T-helper 22 cell (primary cell): ENCODE measurements at places on chromosomes 3 and 15.

DNA sequence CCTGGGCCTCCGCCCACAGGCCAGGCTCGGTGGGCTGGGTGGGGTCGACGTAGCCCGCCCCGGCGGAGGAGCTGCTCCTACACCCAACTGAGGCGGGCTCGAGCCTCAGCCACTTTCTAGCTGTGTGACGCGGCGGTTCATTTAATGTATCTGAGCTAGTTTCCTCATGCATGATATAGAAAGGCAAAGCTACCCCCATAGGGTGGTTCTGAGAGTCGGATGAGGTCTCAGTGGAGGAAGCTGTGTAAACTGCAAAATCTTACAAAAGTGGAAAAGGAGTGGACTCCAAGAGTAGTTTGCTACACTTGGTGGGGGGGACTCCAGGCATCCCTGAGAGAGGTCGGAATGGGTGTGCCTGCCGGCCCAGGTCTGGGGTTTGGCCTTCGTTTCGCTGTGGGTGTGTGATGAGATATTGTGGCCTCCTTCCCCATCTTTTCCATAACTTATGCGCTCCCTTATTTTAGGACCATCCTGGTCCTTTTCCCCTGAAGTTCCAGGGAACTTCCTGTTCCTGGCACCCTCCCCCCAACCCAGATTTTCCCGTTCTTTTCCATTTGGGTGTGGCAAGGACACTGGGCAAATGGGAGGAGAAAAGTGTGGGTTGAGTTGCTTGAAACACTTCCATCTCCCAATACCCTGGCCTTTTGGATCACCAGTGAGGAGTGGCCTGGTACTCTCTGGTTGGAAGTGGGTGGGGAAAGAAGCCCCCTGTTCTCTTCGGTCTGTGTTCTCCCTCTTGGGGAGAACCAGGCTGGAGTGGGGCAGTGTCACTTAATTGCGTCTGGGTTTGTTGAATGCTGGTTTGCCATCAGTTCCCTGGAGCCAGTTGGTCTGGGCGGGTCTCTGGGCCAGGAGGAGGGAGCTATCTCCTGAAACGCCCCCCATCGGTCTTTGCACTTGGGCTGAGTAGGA is 1.1 kb downstream of the PDIA5 start:
- no peak for DNase-seq

- no peak for DNase-seq
Measured at GRCh38 chr3:195698325-195698646, 22.5 kb upstream of the MUC20 start.

GRCh38 chr3:18752273-18752934 is 327.3 kb upstream of the SATB1 start:
- no peak for DNase-seq

- no peak for DNase-seq
Measured at GRCh38 chr3:179189759-179190158, 41.6 kb downstream of the PIK3CA start.

DNA sequence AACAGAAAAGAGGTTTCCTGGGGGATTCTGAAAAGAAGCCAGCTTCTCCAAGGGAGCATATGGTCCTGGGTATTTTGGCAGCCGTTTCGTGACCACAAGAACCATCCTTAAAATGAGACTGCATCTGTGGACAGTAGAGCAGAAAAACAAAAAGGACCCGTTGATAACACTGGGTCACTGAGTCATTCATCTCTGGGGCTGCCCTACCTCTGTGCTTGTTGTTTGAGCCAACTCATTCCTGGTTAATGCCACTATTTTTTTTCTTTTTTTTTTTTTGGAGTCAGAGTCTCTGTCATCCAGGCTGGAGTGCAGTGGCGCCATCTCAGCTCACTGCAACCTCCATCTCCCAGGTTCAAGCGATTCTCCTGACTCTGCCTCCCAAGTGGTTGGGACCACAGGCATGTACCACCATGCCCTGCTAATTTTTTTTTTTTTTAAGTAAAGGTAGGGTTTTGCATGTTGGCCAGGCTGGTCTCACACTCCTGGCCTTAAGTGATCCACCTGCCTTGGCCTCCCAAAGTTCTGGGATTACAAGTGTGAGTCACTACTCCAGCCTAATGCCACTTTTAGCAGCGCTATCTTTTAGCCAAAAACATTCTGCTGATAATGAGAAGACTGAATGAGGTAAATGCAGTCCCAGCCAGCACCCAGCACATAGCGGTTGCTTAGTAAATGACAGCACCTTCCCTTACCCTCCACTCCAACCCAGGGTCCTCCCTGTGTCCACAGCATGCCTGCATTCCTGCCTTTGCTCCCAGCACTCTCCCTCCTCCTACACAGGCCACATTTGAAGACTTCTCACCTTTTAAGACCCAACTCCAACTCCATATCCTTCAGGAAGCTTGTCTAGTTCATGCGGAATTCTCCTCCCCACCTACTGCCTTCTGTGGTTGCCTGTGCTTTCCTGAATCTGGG is 9.1 kb upstream of the ISL2 start:
- no peak for DNase-seq

DNA sequence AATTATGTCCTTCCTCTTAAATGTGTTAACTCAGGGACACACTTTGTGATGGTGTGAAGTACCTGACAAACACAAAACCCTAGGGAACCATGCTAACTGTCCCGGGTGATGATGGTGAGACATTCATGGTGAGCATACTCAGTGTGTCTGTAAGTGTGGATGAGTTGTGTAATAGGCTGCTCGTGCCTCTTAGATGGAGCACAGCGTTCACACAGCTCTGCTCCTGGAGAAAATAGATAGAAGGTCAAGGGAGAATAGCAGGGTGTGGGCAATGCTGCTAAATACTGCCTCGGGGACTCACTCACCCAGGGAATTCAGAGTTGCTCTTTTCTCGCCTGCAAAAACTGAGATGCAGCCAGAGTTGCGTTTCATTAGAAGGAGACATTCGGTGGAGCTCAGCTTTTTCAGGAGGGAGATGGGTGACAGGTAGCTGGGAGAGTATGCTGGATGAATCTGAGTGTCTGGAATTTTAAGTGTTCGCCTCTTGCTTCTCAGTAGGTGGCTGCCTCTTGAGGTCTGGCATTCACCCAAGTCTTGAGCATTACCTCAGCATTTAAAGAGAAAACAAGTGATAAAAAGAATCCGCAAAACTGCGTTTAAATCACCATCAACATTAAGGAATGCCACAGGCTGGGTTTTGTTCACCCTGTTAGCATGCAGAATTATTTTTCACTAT is 813.2 kb downstream of the AGBL1 start:
- no peak for DNase-seq

GRCh38 chr15:46304321-46304720 is 669.5 kb downstream of the SQOR start:
- DNase-seq: no peak

DNA sequence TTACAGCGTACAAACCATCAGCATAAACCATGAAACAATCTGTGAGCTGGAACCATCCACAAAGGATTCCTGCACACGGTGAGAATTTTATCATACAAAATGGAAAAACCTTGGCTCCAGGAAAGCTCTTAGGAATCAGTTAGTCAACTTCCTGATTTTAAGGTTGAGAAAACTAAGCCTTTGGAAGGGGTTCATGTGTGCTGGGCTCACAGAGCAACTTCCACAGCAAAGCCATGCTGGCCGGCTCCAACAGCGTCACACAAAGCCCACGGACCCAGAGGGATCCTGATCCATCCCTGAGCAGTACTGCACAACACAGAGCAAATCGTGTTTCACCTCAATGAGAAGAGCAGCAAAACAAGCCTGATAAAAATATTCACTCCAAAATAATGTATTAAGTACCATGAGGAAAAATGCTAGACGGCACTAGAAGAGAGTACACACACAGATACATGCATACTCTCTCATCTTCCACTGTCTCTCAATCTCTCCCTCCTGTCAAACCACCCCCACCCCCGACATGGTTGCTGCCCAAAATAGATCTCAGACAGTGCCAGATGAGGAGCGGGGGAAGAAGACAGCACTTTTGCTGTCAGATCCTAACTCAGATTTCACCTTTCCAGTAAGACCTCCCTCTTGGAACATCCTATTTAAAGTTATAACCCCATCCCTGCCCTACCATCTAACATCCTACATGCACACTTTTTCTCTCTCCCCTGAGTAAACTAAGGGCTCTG is 58.6 kb downstream of the MB21D2 start:
- DNase-seq: no peak

GRCh38 chr15:79989682-79990081 is 18.7 kb upstream of the BCL2A1 start:
- no peak for DNase-seq

DNA sequence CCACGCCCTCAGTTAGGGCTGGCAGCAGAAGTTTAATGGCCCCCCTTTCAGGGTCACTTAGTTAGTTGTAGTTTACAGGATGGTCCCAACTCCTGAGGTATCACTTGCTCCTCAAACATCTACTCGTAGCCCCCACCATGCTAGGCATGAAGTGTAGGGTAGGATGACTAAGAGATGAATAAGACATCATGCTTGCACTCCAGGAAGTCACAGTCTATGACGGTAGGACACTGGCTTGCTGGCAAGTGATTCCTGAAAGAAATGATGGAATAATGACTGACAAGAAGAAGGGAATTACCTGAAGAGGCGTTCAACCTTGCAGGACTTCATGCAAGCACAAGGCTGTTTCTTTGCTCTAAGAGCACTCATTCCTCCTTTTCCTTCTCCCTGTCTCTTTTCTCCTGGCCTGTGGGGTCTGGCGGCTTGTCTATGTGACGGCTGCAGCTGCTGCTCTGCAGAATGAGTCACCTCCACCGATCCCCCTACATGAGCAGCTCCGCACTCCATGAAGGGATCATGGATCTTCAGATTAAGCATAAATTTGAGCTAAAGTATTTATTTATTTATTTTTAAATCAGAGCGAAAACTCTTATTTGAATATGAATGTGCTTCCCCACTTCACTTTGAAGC is 82.9 kb upstream of the BOC start:
- no peak for DNase-seq

DNA sequence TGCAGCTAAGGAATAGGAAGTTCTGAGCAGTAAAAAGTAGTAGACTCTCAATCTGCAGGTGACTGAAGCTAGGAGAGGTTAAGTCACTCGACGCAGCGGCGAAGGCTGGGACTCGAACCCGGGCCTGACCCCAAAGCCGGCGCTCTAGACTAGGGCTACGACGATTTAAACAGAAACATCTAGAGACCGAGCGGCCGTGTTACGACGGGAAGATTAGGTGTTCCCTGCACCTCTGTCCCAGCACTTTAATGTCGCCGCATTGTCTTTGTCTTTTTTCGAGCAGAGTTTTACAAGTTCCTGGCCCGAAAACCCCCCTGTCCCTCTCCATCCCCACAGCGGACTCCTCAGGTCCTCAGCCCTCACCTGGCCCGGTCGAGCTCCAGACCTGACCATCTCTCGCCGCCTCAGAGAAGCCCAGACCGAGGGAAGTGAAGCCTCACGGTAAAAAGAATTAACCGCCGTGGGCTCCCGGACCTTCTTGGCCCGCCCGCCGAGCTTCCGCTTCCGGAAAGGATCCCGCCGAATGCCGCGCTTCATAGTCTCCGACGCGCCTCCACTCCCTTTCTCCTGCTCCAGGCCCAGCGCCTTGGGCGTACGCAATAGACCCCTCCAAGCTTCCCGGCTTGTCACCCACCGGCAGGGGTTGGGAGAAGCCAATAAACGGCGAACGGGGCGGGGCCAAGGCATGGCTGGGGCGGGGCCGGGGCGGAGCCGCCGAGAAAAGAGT is at the start of gene CCDC14:
Gene CCDC14 (minus strand): TSS at position 449 of the 727 bp plus-strand sequence. CDS start 56 bp downstream, at position 393.
- peak; percentile 70 for DNase-seq

DNA sequence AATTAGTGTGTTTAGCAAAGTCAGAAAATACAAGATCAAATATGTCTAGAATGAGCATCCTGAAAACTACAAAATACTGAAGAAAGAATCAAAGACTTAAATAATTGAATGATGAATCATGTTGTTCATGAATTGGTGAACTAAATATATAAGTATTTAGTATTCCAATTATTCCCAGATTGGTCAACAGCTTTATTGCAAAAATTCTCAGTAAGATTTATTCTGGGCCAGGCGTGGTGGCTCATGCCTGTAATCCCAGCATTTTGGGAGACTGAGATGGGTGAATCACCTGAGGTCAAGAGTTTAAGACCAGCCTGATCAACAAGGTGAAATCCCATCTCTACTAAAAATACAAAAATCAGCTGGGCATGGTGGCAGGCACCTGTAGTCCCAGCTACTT is 250.0 kb upstream of the NECTIN3 start:
- no peak for DNase-seq

- peak; percentile 13 for DNase-seq
Measured at GRCh38 chr3:197791892-197792647, 1.0 kb downstream of the LRCH3 start.

DNA sequence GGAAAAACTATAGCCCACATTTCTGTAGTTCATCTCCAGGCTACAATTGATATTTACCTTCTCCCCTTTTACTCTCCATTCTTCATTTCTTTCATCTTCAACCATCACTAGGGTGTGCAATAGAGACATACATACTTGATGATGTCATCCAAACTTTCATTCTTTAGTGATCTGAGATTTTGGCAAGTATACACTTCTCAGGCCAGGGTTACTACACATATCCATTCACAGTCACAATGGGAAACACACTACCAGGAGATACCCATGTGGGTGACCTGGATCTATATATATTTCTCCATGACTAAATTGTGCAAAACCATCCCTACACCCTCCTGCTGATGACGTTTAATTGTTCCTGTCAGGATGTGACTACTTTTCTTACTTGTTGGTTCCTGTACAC is 769.5 kb upstream of the DPPA4 start:
- DNase-seq: no peak

DNA sequence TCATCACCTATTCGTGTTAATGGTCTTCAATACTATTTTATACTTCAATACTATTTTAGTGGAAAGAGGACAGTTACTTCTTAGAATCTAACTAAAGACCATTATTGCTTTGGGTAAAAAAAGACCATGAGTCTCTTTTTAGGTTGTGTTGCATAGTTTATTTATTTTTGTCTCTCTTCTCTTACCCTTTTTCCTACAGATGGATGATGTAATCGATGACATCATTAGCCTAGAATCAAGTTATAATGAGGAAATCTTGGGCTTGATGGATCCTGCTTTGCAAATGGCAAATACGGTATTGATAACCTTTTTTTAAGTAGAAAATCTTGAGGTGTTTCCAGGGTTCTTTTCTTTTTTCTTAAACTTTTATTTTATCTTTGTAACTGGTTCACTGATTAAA is 58.5 kb upstream of the SAMMSON start:
- no peak for DNase-seq

- no peak for DNase-seq
Measured at GRCh38 chr3:152202976-152203626, 65.6 kb upstream of the MBNL1 start.
